ENCODE measurements at places on chromosomes 4 and X. TPM values are rescaled to one million over a fixed set of nuclear protein-coding genes. Genes with fewer than 3 reads are reported as not detected.
A peak's percentile ranks its signal among the peaks of the same experiment; 100 is the strongest.

GRCh38 chrX:13659063-13659462 lies 6.1 kb downstream of the TCEANC start:
- H3K4me1 ChIP-seq = peaks cover 9% of the 10 kb centered on the region
- peak overlapping the region; percentile 67 for H3K27ac ChIP-seq
- no peaks in the 10 kb centered on the region for H3K27me3 ChIP-seq
- DNase-seq = no peak
- peak overlapping the region; percentile 28 for H3K4me3 ChIP-seq

GRCh38 chr4:16869594-16870245 lies 28.7 kb downstream of the LDB2 start:
- no peak for DNase-seq
- no peak overlapping the region for H3K4me3 ChIP-seq
- H3K36me3 ChIP-seq = peaks cover 3% of the 10 kb centered on the region

GRCh38 chr4:6771229-6771671 lies 11.3 kb upstream of the KIAA0232 start:
- H3K27ac ChIP-seq = peak overlapping the region; percentile 14
- H3K4me1 ChIP-seq = peaks cover 13% of the 10 kb centered on the region
- H3K27me3 ChIP-seq = peaks cover 5% of the 10 kb centered on the region
- H3K4me3 ChIP-seq = no peak overlapping the region
- H3K36me3 ChIP-seq = no peaks in the 10 kb centered on the region

GRCh38 chr4:133440404-133440803 lies 291.3 kb downstream of the PCDH10 start:
- H3K4me3 ChIP-seq = no peak overlapping the region
- H3K36me3 ChIP-seq = no peaks in the 10 kb centered on the region
- no peaks in the 10 kb centered on the region for H3K4me1 ChIP-seq

GRCh38 chr4:18882468-18882867 lies 860.9 kb upstream of the LCORL start:
- no peaks in the 10 kb centered on the region for H3K36me3 ChIP-seq
- H3K4me1 ChIP-seq = peaks cover 9% of the 10 kb centered on the region
- no peak overlapping the region for H3K4me3 ChIP-seq
- no peaks in the 10 kb centered on the region for H3K27me3 ChIP-seq
- H3K27ac ChIP-seq = peak overlapping the region; percentile 31

GRCh38 chrX:54358424-54359211 lies 772 bp upstream of the WNK3 start:
- DNase-seq = peak; percentile 68
- no peaks in the 10 kb centered on the region for H3K27me3 ChIP-seq
- H3K4me1 ChIP-seq = peaks cover 39% of the 10 kb centered on the region
- H3K36me3 ChIP-seq = peaks cover 9% of the 10 kb centered on the region
- H3K27ac ChIP-seq = peak overlapping the region; percentile 96

GRCh38 chr4:151627491-151627890 lies 133.3 kb downstream of the GATB start:
- no peak overlapping the region for H3K27ac ChIP-seq
- H3K36me3 ChIP-seq = no peaks in the 10 kb centered on the region
- H3K4me1 ChIP-seq = no peaks in the 10 kb centered on the region
- no peak for DNase-seq
- H3K4me3 ChIP-seq = no peak overlapping the region

GRCh38 chrX:109974906-109975655 lies 27.8 kb upstream of the TMEM164 start:
- DNase-seq = no peak
- H3K4me1 ChIP-seq = no peaks in the 10 kb centered on the region
- H3K36me3 ChIP-seq = no peaks in the 10 kb centered on the region
- no peak overlapping the region for H3K27ac ChIP-seq

- peak; percentile 34 for DNase-seq
- peak overlapping the region; percentile 92 for H3K4me3 ChIP-seq
- no peaks in the 10 kb centered on the region for H3K27me3 ChIP-seq
- H3K36me3 ChIP-seq = peaks cover 18% of the 10 kb centered on the region
- H3K4me1 ChIP-seq = peaks cover 20% of the 10 kb centered on the region
- peak overlapping the region; percentile 96 for H3K27ac ChIP-seq
Measured at GRCh38 chrX:55488593-55489313, 895 bp downstream of the USP51 start.

DNA sequence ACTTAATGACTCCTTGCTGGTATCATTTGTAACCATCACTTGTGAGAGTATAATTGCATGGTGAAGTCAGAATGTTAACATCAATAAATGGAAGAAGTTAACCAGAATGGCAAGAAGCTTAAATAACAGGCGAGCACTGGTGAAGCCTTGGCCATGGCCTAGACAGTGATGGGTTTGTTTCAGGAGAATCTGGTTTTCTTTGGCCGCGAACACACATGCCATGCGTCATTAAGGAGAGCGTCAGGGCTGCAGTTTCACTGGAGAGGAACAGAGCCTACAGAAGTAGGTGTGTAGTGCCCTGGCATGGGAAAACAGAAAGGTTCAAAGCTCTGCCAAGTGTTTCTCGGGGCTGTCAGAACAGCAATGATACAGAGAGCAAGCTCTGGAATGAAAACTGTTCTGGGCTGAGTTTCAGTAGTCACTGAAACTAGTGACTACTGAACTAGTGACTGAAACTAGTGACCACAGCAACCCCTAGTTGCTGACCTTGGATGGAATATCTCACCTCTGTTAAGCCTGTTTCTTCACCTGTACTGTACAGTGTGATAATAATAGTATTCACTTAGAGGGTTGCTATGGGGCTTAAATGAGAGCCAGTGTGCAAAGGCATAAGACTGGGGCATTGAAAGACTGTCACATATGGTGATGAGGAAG lies 93.8 kb downstream of the C4orf51 start:
- H3K27ac ChIP-seq = no peak overlapping the region
- no peaks in the 10 kb centered on the region for H3K4me1 ChIP-seq
- H3K4me3 ChIP-seq = no peak overlapping the region
- H3K27me3 ChIP-seq = no peaks in the 10 kb centered on the region
- no peak for DNase-seq

GRCh38 chrX:130212371-130212770 lies 40.6 kb downstream of the RAB33A start:
- peaks cover 5% of the 10 kb centered on the region for H3K4me1 ChIP-seq
- H3K36me3 ChIP-seq = peaks cover 39% of the 10 kb centered on the region
- H3K27me3 ChIP-seq = no peaks in the 10 kb centered on the region
- no peak for DNase-seq
- no peak overlapping the region for H3K4me3 ChIP-seq

GRCh38 chr4:167119392-167119791 lies 114.9 kb downstream of the SPOCK3 start:
- DNase-seq = no peak
- no peak overlapping the region for H3K4me3 ChIP-seq
- peaks cover 2% of the 10 kb centered on the region for H3K27me3 ChIP-seq

DNA sequence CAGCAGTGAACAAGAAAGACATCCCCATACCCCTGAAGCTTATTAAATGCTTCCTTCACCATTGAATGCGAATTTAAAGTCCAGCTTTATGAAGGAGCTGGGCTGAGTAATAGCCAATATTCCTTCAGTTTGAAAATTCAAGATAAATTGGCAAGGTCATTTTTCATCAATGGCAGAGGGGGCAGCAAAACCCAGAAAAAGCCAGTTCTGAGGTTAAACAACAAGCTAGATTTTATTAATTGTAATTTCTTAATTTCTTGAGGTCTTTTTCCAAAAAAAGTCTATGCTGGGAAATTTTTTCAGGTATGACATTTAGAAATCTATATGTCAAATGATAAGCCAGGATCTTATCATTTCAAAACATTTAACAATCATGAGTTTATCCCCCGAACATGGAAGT lies 808.9 kb downstream of the RPA4 start:
- no peaks in the 10 kb centered on the region for H3K36me3 ChIP-seq
- H3K27me3 ChIP-seq = no peaks in the 10 kb centered on the region
- H3K4me1 ChIP-seq = peaks cover 28% of the 10 kb centered on the region
- H3K27ac ChIP-seq = no peak overlapping the region

- no peak overlapping the region for H3K27ac ChIP-seq
- H3K4me3 ChIP-seq = no peak overlapping the region
- no peaks in the 10 kb centered on the region for H3K36me3 ChIP-seq
- H3K27me3 ChIP-seq = no peaks in the 10 kb centered on the region
- DNase-seq = no peak
Measured at GRCh38 chr4:177862541-177863176, 420.4 kb upstream of the AGA start.

GRCh38 chrX:136064661-136065043 lies 79.4 kb downstream of the SLC9A6 start:
- H3K36me3 ChIP-seq = no peaks in the 10 kb centered on the region
- DNase-seq = no peak
- no peak overlapping the region for H3K27ac ChIP-seq
- peaks cover 18% of the 10 kb centered on the region for H3K4me1 ChIP-seq
- H3K4me3 ChIP-seq = no peak overlapping the region

- H3K36me3 ChIP-seq = no peaks in the 10 kb centered on the region
- no peak overlapping the region for H3K27ac ChIP-seq
- H3K27me3 ChIP-seq = no peaks in the 10 kb centered on the region
- H3K4me1 ChIP-seq = peaks cover 15% of the 10 kb centered on the region
- DNase-seq = no peak
Measured at GRCh38 chrX:45714866-45715265, 514.2 kb upstream of the DIPK2B start.

DNA sequence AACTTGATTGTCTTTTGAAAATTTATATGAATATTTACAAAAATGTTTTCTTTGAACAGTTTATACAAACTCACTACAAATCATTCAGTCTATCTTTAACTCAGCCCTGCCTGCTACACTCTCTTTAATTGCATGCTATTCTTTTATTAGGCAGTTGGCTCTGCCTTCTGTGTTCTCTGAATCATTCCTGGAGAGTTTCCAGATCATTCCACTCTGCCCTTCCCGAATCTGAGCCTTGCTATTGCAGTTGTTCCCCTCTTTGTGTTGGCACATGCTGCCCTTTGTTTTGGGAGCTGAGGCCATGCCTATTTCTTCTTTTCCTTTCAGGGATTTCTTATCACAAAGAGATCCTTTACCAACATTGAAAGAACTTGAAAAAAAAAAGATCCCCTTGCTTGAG lies 8.7 kb upstream of the TECRL start:
- no peak overlapping the region for H3K4me3 ChIP-seq
- no peaks in the 10 kb centered on the region for H3K27me3 ChIP-seq
- no peak for DNase-seq
- H3K36me3 ChIP-seq = no peaks in the 10 kb centered on the region
- peak overlapping the region; percentile 69 for H3K27ac ChIP-seq

- no peak overlapping the region for H3K4me3 ChIP-seq
- no peak for DNase-seq
- no peak overlapping the region for H3K27ac ChIP-seq
- no peaks in the 10 kb centered on the region for H3K36me3 ChIP-seq
Measured at GRCh38 chr4:174262624-174263444, 20.6 kb downstream of the FBXO8 start.

DNA sequence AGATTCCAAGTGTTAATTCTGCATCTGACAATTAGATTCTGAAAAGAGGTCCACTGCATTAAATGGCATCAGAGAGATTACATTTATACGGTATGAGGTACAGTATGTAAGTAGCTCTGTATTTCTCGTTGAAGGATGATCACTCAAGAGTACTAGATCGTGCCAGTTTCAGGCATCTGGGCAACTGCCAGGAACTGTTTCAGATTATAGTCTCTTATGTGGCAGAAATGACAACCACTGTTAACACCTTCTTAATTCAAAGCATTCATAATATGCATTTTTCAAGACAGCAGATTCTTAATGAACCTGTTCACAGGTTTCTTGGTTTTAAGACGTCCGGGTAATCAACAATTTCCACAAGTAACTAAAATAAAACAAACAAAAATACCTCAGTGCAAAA lies 1.6 kb downstream of the ANKRD50 start:
- no peak for DNase-seq
- no peaks in the 10 kb centered on the region for H3K27me3 ChIP-seq
- no peak overlapping the region for H3K4me3 ChIP-seq

The HPGDS gene
- total RNA-seq = not detected

The TIGD4 gene
- total RNA-seq = 3.9 TPM
